ENCODE measurements at places on chromosomes 1 and 21.

DNA sequence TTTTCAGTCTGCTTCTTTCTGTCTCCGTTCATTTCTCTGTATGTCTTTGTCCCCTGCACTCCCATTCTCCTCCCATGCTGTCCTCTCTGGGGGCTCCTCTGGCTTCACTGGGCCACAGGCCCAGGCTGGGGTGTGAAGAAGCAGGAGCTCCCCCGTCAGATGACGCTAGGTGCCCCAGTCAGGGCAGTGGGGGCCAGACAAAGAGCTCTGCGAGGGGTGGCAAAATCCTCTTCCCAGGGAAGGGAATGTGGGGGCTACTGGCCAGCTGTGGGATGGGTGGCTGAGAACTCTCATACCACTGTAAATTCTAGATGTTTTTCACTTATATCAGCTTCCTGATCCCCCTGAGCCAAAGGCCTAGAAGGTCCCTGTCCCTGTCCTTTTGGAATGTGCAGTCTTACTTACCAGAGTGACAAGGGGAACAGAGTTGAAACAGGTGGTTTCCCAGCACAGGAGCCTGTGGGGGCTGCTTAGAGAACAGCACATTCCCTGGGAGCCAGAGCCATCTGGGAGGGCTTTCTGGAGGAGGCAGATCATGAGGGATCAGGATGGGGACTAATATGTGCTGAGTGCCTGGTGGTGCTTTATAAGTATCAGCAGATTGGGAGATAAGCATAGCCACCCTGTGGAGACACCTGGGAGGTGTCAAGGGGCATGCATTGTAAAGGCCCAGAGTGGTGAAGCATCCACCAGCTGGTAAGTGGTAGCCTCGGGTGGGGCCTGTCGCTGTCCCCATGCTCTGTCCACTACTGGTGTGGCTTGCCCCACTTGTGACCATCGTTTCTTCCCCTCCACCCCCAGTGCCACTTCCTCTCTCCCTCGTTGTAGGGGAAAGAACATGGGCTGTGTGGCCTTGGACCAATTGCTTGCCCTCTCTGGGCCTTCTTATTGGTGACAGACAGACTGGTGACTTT is 10.1 kb upstream of the PADI1 start:
- peak; percentile 14 for DNase-seq

- no peak for DNase-seq
These were observed 50.9 kb downstream of the PRDM15 start for GRCh38 chr21:41827951-41828883.

- DNase-seq: no peak
These were observed 7.3 kb downstream of the KIAA2013 start for GRCh38 chr1:11918799-11919519.

DNA sequence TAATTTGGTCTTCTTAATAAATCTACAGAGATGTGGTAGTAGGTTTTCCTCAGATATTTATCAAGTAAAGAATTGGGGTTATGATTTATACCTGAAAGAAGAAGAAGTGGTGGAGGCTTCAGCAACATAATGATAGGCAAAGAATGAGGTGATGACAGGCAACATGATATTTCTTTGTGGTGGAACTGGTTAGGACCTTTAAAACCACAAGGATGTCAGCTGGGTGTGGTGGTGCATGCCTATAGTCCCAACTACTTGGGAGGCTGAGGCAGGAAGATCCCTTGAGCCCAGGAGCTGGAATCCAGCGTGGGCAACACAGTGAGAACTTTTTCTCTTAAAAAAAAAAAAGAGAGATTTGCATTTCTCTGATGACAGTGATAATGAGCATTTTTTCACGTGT is 34.1 kb upstream of the COL11A1 start:
- DNase-seq: no peak

DNA sequence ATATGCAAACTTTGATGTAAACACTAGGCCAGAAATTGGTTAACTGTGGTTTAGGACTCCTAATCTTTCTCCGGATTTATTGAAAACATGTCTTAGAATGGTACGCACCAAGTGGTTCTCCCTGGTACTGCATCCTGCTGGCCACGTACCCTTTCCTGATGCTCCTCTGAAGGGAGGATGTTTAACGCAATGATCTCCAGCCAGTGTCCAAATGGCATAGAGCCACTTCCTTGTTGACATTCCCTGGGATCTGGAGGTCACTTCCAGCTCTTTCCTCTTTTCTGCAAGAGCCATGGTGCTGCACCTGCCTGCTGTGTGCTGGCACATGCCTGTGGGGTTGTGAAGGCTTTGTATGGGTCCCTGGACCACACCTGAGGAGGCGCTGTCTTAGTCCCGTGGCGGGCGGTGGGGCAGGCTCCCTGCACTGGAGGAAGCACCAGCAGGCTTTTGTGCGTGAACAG is 53.9 kb downstream of the GALNT2 start:
- no peak for DNase-seq

DNA sequence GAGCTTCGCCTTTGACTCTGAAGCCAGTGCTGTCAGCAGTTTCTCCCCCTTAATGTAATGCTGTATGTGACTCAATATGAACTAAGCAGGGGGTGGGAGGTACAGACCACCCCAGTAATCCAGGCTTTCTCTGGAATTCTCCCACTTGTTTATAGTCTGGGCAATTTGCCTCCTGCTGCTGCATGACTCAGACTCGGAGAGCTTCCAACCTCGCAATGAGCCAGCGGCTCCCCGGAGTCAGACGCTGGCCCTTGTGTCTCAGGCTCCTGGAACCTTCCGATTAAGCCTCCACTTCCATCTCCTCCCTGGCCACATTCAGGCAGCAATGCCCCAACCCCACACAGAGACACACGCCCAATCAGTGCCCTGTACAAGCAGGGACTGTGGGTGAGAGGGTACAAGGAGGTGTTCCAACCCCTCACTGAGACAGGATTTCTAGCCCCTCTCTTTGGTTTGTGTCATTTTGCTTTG is 471.7 kb upstream of the VAMP3 start:
- no peak for DNase-seq

DNA sequence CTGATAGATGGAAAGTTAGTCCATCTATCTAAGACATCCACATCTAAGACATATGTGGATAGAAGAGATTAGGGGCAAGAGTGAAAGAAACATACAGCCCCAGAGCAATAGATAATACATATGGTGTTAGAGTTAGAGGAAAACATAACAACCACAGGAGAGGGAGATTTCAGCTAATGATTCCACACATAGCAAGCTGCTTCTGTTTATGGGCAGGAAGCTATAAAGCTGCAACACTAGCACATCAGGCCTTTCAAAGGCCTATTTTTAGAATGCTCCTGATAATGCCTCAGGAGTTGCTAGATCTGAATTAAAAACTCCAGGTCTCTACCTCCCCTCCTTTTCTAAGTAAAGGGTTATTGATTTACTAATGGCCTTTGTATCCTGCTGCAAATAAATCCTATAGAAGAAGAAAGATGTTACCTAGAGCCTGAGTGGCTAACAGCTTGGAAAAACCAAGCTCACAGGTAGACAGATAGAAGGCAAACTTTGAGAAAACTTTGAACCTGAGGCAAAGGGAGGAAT is 36.1 kb downstream of the BRINP2 start:
- no peak for DNase-seq

DNA sequence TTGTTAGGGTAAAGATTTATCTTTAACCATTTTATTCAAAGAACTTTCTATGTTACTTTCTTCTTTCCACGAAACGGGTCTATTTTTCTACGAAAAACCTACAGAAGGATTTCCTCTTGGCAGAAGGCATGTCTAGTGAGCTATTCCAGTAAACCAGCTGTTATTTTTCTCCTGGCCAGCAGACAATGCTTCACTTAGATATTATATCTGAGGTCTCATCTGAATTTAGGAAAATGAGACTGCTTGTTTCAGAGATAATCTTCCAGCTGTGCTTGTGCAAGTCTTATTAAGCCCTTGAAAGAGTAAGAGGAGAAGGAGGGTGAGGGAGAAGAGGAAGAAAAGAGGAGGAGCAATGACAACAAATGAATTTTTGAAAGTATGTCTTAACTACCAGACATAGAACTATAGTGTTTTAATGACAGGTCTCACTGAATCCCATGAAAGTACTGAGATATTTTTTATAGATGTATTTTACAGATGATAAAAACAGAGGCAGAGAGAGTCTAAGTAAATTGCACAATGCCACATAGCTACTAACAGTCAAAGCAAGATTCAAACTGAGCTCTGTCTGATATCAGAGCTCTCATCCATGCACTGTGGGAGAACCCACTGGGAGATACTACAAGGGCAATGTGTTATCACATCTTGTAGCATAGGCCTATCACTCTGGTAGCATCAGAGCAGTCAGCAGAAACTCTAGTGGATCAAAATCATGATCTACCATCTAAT is 54.6 kb upstream of the SAMSN1 start:
- DNase-seq: no peak

GRCh38 chr1:52057255-52057654 is 1.2 kb downstream of the BTF3L4 start:
- no peak for DNase-seq

DNA sequence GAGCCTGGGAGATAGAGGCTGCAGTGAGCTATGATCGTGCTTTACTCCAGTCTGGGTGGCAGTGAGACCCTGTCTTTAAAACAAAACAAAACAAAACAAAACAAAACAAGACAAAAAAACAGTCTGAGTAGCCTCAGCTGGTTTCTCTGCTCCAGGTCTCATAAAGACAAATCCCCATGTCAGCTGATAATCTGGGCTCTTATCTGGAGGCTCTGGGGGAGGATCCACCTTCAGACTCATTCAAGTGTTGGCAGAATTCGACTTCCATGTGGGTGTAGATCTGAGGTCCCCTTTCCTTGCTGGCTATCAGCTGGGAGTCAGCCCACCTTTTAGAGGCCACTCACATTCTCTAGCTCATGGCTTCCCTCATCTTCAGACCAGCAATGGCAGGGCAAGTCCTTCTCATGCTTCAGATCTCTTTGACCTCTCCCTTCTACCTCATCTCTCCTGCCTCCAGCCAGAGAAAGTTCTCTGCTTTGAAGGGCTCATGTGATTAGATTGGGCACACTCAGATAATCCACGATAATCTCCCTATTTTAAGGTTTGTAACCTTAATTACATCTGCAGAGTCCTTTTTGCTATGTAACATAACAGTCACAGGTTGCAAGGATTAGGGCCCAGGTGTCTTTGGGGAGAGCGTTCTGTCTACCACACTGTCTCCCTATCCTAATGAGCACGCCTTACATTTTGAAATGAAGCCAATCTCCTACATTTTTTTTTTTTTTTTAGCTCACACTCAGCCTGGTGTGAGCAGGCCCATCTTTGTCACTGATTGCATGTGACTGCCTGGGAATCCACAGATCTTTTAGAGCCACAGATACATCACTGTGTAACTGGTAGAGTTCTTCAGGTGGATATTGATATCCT is 7.5 kb upstream of the PYCR2 start:
- no peak for DNase-seq

GRCh38 chr1:247358920-247359319 is 27.3 kb upstream of the ZNF496 start:
- no peak for DNase-seq

- no peak for DNase-seq
These were observed 36.6 kb upstream of the HMGN1 start for GRCh38 chr21:39385299-39386145.

GRCh38 chr1:172286629-172287076 is 133.8 kb upstream of the C1orf105 start:
- no peak for DNase-seq

DNA sequence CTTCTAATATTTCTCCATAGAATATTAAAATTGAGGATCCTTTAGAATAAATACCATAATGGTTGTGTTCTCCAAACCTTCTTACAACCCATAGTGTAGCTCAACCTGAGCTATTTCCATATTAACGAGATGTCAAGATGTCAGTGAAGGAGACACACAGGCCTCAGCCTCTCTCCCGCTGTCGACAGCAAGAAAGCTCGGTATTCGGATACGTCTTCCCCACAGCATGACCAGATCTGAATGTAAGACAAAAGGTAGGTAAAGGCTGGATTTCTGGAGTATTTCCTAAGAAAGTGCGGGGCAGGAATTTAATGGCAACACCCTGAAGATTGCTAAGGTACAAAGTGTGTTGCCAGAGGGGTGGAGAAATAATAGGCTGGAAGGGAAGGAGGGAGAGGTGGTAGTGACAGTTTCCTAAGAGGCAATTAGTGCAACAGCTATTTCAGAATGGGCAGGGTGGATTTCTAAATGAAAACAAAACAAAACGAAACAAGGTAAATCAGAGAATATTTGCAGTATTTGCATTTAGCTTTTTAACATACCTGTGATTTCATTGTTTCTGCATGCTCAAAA is 1.7 kb downstream of the ADSS2 start:
- no peak for DNase-seq

- no peak for DNase-seq
These were observed 888.5 kb downstream of the ADGRL2 start for GRCh38 chr1:82689217-82689616.

DNA sequence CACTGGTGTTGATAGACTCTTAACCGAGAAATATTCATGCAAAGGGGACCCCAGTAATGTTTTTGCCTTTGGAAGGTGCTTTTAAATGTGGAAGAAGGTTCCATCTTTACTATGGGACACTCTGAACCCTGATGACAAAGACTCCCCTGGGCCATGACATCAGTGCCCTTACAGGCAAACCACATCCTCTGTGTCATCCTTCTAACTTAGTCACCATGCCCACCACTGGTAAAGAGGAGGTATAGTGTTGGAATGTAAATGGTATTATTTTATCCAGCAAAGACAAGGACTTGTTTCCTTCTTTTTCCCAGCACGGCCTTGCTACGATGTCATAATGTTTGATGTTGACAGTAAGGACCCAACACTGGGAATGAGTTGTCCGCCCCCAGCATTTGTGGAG is 12.6 kb downstream of the METTL13 start:
- DNase-seq: peak; percentile 28

DNA sequence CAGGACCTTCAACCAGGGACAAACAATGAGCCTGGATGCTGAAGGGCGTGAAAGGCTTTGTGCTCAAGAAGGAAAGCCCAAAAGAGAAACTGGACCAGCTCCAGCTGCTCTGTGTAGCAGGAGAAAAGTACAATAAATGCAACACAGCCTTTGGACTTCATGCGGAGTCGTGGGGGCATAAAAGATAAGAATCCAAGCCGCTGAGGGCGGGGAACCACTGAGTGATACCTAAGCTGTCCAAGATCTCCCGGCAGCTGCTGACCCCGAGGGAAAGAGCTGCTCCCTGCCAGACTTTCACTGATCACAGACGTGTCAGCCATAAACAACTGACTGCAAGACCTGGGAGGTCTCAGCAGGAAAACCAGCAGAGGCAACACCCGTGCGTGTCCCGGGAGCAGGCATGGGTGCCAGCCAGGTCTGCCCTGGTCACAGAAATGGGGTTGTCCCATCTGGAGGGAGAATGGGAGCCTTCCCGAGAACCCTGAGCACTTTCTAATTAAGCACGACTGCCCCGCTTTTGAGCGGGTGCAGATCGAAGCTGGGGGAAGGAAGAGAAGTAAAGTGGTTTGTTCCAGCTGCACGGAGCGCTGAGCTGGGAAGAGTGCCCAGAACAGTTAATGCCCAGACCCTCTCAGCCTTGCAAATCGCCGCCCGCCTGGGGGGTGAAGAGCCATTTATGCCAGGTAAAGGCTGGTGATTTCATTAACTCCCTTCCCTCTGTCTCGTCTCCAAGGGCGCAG is 68.3 kb upstream of the TARDBP start:
- no peak for DNase-seq

GRCh38 chr1:152880907-152881306 is 2.8 kb downstream of the SMCP start:
- DNase-seq: no peak

GRCh38 chr1:244712669-244713068 is 59.7 kb downstream of the DESI2 start:
- no peak for DNase-seq
